Islet precursor cell (in vitro differentiated cells): ENCODE measurements at places on chromosomes 3 and 15.

- peak; percentile 68 for DNase-seq
Observed at GRCh38 chr3:187743195-187744141, 1.8 kb downstream of the BCL6 start.

DNA sequence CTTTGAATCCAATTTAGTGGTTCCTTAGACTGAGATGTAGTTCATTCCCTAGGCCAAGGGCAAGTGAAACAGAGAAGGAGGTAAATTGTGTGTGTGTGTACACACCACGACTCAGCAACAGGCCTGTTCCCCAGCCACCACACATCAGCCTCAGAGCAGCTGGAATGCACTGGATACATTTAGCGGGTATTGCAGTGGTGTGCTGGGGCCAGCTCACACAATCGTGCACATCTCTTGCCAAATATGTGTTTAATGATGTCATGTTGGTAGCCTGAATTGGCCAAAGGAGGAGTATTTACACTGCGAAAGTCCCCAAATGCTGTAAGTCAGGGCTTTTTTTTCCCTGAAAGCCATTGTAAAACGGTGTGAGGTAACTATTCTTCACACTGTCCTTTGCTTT lies 82.3 kb downstream of the RBPMS2 start:
- peak; percentile 72 for DNase-seq

GRCh38 chr15:64949383-64950186 lies 37.9 kb downstream of the ANKDD1A start:
- DNase-seq, result peak; percentile 68

GRCh38 chr3:157067114-157067513 lies 92.8 kb downstream of the CCNL1 start:
- DNase-seq, result no peak

DNA sequence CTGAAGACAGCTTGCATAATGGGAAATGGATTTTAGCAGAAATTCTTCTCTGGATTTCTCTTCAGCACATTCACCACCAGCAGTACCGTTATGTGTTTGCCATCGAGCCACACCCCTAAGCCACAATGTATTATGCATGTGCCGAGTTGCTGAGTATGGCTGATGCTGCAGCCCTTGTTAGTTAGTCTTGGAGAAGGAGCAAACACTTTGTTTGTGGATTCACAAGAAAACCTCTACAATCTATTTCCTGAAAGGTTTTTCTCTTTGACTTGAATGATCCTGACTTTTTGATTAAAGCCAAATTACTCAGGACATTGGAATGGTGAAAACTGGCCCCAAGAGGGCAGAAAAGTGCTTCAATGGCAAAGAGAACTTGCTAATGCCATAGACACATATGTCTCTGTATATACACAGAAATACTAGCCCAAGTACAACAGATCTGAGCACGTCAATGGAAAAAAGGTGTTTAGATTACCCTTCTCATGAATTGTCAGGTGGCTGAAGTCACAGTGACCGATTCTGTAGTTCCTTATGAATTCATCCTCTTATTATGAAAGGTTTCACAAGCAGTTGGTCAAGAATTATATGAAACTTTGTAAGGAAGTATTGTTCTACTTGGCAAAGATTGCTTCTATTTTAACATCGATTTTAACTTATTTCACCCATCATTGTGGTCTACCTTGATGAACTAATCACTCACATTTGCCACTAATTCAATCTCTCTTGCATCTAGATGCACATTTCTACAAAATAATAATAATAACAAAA lies 103.0 kb downstream of the P3H2 start:
- no peak for DNase-seq

DNA sequence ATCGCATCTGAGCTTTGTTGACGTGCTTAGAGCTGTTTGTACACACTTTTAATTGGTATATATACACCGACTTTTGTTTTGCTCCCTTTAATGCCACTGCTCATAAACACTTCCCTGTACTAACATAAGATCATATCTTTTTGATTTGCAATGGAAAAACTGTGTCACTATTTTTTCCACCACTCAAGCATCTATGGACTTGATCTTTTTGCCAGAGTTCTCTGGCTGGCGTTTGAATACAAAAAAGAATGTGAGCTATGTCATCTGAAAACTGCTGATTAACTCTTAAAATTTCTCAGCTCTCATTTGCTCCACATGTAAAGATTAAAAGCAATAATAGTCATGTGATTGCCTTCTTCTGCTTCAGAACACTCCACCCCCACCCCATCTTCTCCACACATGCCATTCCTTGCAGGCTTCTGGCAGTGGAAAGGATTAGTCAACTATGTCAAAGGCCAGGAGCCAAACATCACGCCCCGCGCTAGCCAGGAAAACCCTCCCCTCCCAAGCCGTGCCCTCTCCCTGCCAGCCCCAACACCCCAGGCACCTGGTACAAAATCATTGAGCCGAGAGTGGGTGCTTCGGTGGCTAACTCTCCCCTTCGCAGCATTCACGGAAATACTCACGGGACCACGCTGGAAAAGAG lies 123.4 kb upstream of the MEF2A start:
- DNase-seq, result peak; percentile 67

GRCh38 chr3:39911465-39912309 lies 102.3 kb downstream of the MYRIP start:
- DNase-seq, result peak; percentile 78

DNA sequence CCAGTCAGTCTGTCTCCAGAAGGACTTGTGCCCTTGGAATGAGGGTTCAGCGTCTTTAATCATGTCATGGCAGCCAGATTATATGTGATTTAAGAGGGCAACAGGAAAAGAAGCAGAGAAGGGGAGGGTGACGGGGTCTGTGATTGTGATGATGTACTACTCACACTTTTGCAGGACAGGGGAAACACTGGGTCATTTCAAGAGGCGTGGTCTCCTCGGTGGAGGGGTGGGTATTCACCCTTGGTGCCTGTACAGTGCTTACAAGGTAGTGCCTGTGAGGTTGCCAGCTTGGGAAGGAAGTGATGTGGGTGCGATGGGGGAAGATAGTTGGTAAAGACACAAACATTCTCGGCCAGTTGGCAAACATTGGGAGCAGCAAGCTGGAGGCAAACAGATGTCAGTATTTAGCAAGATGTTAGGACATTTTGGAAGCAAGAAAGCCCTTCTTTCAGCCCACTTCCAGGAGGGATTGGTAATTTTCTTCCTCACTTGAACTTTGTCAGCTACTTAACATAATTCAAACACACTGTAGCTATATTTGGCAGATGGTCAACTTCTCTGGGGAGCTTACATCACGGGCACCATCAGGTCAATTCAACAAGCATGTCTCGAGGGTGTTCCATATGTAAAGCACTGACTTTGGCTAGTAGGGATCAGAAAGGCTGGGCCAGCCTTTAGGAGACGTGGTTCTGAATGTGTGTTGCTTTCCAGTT lies 71.4 kb upstream of the ROPN1 start:
- no peak for DNase-seq

GRCh38 chr15:101269479-101270223 lies 7.6 kb downstream of the SELENOS start:
- peak; percentile 64 for DNase-seq

DNA sequence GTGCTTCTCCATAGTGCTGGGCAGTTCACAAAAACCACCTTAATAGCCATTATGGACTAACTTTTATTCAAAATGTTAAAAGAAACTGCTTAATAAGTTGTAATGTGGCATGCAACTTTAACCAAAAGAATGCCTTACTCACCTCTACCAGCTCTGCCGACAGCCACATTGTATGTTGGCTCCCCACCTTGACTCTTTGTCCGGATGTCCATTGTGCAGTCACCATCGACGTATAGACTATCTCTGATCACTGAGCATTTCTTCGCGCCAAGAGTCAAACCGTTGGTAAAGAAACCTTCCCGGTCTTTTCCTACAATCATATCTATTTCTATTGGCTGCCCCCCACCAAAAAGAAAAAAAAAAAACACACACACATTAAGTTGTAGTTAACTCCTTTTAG lies 2.5 kb downstream of the PFN2 start:
- DNase-seq, result peak; percentile 58

- DNase-seq, result peak; percentile 68
Observed at GRCh38 chr3:125125821-125126245, 70.0 kb upstream of the HEG1 start.

DNA sequence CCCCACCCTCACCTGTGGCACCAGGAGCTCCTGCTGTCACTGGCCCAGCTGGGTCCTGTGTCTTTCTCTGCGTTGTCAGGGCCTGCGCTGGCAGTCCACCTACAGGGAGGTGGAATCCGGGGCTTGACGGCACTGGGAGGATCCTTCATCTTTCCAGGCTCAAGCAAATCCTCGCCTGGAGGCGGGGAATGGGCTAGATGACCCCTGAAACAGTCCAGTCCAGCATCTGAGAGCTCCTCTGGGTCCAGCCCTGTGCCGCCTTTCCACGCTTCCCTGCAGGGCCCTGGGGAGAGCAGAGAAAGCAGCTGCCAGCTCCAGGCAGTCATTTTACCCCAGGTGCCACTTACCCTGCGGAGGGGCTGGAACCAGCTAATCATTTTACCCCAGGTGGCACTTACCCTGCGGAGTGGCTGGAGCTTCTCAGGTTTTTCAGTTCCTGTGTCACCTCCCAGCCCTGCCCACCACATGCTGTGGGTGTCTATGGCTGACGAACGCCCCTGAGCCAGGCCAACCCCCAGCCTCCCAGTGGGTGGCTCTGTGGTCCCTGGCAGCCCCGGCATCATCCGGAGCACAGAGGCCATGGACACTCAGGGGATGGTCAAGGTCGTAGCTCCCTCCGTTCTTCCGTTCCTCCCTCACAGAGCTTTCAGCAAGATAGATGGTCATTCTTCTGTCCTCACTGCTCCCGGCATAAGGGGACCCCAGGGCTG lies 17.9 kb upstream of the ADIPOQ start:
- peak; percentile 65 for DNase-seq

- DNase-seq, result no peak
Observed at GRCh38 chr15:62558640-62559380, 393.7 kb upstream of the C2CD4B start.

DNA sequence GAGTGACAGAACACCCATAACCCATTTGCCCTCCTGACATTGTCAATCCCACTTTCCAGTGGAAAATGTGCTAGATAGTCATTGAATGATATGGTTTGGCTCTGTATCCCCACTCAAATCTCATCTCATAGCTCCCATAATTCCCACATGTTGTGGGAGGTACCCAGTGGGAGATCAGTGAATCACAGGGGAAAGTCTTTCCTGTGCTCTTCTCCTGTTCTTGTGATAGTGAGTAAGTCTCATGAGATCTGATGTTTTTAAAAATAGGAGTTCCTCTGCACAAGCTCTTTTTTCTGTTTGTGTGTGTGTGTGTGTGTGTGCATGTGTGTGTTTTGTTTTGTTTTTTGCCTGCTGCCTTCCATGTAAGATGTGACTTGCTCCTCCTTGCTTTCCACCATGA lies 191.7 kb downstream of the ARRDC4 start:
- DNase-seq, result no peak

- DNase-seq, result peak; percentile 75
Observed at GRCh38 chr3:66441129-66441528, 59.7 kb downstream of the LRIG1 start.

- no peak for DNase-seq
Observed at GRCh38 chr3:99211309-99211708, 309.8 kb upstream of the DCBLD2 start.

GRCh38 chr3:62688050-62688449 lies 187.2 kb downstream of the CADPS start:
- no peak for DNase-seq

GRCh38 chr3:52446631-52447511 lies 2.0 kb upstream of the SEMA3G start:
- peak; percentile 80 for DNase-seq

GRCh38 chr3:195219351-195220230 lies 51.4 kb downstream of the XXYLT1 start:
- DNase-seq, result no peak

GRCh38 chr3:56970461-56970879 lies 90.0 kb upstream of the SPATA12 start:
- DNase-seq, result peak; percentile 50

DNA sequence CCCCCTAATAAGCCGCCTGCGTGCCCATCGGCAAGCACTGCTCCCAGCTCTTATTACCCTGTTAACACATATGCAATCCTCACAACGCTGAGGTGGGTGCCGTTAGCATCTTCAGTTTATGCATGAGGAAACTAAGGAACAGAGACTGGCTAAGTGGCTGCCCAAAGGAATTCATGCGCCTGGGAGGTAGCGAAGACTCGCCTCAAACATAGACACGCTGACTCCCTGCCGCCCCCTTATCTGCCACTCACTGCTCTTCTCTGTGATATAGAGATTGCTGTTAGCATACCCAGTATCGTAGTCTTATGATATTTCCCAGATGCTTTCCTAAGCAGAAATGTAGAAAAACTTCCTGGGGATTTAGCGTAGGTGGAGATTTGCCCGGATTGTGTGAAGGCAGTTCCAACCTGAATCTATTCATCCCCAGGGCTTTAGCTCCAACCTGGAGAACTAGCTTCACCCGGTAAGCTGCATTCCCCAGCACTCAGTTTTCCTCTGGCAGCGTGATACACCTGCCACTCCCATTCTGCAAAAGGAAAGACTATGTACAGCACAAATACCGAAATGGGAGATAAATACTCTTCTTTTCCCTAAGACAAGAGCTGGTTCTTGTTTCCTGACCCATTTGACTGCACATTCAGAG lies 23.7 kb upstream of the CD47 start:
- DNase-seq, result no peak

- no peak for DNase-seq
Observed at GRCh38 chr3:153041181-153041580, 120.8 kb upstream of the RAP2B start.

DNA sequence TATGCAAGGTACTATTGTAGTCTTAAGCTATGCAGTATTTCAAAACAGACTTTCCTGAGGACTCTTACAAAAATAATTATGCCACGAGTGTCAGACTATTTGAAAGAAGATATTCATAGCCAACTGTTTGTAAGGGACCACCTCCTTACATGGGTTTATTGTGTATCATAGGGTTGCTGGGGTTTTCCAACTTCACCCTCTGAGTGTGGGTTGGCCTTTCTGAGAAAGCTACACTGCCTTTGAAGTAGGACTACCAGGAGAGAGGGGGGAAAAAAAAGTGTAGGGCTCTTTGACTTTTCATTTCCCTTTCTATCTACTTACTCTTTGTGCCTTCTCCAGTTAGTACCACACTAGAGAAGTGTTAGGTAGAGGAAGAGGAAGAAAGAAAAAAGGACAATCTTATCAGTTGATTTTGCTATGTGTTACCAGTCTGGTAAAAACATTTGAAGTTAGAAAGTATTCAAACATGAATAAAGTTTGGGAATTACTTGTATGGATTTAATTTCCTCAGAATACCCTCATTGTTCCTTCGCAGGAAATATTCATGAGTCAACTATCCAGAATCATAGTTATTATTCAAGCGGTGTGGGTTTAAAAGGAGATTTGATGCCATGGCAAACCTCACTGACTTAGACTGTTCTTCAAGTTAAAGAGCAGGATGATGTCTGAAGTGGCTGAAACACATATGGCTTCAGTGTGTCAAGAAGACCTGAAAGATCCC lies 329.3 kb upstream of the THBS1 start:
- DNase-seq, result no peak

- DNase-seq, result no peak
Observed at GRCh38 chr3:186969607-186970006, 39.3 kb downstream of the ST6GAL1 start.
